ENCODE measurements at places on chromosomes 2 and 18. TPM values are rescaled to one million over a fixed set of nuclear protein-coding genes. Genes with fewer than 3 reads are reported as not detected.

RNF144A gene
- total RNA-seq, result 71.4 TPM

- H3K4me3 ChIP-seq, result no peak overlapping the region
- no peaks in the 10 kb centered on the region for H3K36me3 ChIP-seq
- no peaks in the 10 kb centered on the region for H3K27me3 ChIP-seq
- H3K27ac ChIP-seq, result no peak overlapping the region
- H3K4me1 ChIP-seq, result peaks cover 7% of the 10 kb centered on the region
Observed at GRCh38 chr2:147500229-147500628, 344.6 kb upstream of the ACVR2A start.

DNA sequence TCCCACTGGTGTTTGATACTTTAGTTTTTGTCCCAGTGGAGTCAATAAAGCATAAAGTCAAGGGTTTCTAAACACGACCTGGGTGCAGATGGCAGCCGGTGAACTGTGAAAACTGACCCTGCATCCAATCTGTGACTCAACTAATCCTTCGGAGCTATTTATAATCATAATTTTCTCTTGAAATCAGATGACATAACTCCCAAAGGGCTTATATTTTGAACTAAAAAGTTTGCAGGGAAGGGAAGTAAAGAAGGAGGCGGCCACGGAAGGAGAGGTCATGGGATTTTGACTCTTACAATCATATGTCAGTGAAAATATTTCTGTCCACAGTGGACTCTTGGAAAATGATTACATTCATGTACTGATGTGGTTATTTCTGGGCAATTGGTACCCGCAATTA lies 178.5 kb downstream of the PDE1A start:
- H3K27me3 ChIP-seq, result no peaks in the 10 kb centered on the region
- no peak for DNase-seq
- H3K4me1 ChIP-seq, result no peaks in the 10 kb centered on the region
- no peak overlapping the region for H3K4me3 ChIP-seq
- no peak overlapping the region for H3K27ac ChIP-seq

- H3K4me1 ChIP-seq, result no peaks in the 10 kb centered on the region
- H3K4me3 ChIP-seq, result no peak overlapping the region
- no peaks in the 10 kb centered on the region for H3K36me3 ChIP-seq
- no peaks in the 10 kb centered on the region for H3K27me3 ChIP-seq
- DNase-seq, result no peak
Observed at GRCh38 chr2:205177546-205177945, 504.8 kb upstream of the NRP2 start.

DNA sequence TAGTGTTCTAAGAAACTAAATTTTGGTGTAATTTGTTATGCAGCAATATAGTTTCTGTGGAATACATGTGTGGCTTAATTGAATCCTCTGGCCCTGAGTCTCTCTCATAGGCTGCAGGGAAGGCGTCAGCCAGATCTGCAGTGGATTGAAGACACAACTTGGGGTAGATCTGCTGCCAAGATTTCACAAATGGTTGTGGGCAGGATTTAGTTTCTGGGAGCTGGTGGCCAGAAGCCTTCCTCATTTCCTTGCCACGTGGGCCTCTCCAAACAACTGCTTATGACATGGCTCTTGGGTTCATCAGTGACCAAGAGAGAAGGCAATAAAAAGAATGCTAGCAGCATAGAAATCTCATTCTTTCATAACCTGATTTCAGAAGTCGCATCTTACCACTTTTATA lies 28.2 kb downstream of the CCDC102B start:
- H3K4me3 ChIP-seq, result no peak overlapping the region
- no peak for DNase-seq
- no peak overlapping the region for H3K27ac ChIP-seq
- H3K4me1 ChIP-seq, result no peaks in the 10 kb centered on the region
- no peaks in the 10 kb centered on the region for H3K27me3 ChIP-seq
